ENCODE measurements at places on chromosomes 16 and 17.

GRCh38 chr17:41019415-41019814, 7.6 kb downstream of the KRTAP1-5 start:
- DNase-seq, result no peak

- no peak for DNase-seq
Observed at GRCh38 chr17:67414130-67414529, 37.0 kb downstream of the PITPNC1 start.

GRCh38 chr17:50396261-50397110, 837 bp downstream of the LRRC59 start:
- DNase-seq, result peak; percentile 15

GRCh38 chr17:51629232-51629631, 368.9 kb downstream of the UTP18 start:
- DNase-seq, result no peak

DNA sequence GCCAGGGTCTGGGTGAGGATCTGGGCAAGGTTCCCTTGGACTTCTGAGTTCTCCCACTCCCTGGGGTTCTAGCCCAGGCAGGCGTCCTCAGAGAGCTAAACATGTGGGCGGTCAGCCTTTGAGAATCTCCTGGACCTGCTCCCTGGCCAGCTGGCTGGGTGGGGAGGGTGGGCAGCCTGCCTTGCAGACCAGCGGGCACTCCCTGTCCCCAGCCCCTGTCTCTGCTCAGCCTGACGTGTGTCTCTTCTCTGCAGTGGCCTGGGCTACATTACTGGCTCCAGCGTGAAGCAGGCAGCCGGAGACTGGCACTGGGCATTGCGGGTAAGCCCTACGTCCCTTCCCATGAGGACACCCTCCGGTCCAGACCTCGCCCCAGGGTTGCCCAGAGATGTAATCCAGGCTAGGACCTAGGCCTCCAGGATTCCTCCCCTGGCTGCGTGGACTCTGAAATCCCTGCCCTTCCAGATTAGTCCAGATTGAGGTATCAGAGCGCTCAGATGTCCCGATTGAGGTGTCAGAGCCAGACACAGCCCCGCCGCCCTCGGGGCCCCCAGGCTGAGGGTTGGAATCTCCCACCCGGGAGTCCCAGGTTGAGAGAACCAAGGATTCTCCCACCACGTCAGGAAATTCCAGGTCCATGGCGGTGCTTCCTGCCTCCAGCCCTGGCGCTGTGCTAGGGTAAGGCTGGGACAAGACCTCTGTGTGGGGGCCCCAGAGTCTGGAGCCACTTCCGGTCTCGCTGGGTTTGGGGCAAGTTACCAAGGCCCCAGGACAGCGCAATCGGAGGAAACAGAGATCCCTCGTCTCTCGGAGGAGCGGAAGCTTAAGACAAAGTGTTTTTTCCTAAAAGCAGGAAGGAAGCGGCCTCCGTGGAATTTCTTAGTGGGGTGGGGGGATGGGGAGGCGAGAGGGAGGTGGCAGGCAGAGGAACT, 24.1 kb downstream of the MYBBP1A start:
- DNase-seq, result no peak

DNA sequence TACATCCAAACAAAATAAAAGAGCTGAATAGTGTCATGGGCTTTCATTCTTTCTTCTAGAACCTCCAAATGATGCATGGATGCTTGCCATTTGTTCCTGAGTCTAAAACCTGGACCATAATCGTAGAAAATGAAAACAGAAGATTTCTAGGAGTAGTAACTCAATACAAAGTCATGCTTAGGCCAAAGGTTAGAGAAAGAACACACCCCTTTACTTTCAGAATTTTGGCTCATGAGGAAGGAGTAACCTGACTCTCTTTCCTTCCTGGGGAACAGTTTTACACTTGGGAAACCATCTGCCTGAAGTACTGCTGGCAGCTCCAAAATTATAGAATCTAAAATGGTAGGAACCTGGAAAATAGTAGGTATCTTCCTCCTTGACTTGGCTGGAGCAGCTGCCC, 137.2 kb downstream of the SNX11 start:
- no peak for DNase-seq

GRCh38 chr17:79746889-79747507, 16.3 kb downstream of the ENPP7 start:
- DNase-seq, result no peak

GRCh38 chr17:71899317-71899716, 221.5 kb upstream of the SOX9 start:
- DNase-seq, result peak; percentile 21

GRCh38 chr17:43778337-43779144, at the start of gene DUSP3:
Gene DUSP3 (minus strand): TSS chr17:43778977. CDS start chr17:43778924, 53 bp downstream.
- DNase-seq, result peak; percentile 60

DNA sequence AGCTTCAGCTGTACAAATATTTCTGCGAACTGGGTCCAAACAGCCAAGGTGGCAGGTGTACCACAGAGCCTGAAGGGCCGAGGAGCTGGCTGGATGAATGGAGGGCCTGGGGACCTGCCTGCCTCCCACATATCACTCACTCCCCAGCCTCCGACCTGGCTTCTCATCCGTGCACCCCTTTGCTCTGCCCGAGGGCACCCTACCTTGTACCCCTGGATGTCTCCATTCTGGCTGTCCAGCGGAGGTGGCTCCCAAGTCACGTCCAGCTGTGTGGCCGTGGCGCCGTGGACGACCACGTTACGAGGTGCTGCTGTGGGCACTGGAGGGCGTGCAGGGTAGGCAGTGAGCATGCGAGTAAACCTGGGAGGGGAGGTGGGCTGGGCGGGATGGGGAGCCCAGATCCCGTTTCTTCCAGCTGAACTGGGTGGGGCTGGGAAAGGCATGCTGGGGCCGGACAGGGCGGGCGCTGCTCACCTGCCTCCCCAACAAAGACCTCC, 67.2 kb upstream of the CDC42EP4 start:
- DNase-seq, result no peak

DNA sequence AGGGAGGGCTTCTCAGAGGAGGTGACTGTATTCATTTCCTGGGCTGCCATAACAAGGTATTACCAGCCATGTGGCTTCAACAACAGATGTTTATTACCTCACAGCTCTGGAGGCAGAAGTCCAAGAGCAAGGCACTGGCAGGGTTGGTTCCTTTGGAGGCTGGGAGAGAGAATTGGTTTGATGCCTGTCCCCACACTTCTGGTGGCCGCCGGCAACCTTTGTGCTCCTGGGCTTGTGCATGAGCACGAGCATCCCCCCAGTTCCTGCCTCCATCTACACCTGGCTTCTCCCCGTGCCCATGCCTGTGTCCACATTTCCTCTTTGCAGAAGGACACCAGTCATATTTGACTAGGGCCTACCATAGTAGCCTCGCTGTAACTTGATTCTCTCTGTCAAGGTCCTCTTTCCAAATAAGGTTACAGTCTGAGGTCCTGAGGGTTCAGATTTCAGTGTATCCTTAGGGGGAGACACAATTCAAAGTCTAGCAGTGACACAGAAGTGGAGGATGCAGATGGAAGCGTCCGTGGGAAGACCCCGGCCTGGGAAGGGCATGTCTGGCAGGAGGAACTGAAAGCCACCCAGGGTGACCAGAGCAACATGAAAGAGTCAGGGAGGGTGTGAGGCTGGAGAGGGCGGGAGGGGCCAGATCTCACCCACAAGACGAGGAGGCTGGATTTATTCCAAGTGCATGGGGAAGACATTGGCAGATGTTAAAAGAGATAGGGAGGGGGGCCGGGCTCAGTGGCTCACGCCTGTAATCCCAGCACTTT, 188.2 kb upstream of the HSBP1 start:
- DNase-seq, result no peak

- no peak for DNase-seq
Observed at GRCh38 chr17:68777243-68777855, 176.2 kb upstream of the FAM20A start.

- DNase-seq, result no peak
Observed at GRCh38 chr16:67435758-67436164, 4.8 kb downstream of the HSD11B2 start.

GRCh38 chr16:78220571-78220970, 121.1 kb downstream of the WWOX start:
- no peak for DNase-seq

- DNase-seq, result no peak
Observed at GRCh38 chr17:75475851-75476250, 19.4 kb downstream of the TMEM94 start.

DNA sequence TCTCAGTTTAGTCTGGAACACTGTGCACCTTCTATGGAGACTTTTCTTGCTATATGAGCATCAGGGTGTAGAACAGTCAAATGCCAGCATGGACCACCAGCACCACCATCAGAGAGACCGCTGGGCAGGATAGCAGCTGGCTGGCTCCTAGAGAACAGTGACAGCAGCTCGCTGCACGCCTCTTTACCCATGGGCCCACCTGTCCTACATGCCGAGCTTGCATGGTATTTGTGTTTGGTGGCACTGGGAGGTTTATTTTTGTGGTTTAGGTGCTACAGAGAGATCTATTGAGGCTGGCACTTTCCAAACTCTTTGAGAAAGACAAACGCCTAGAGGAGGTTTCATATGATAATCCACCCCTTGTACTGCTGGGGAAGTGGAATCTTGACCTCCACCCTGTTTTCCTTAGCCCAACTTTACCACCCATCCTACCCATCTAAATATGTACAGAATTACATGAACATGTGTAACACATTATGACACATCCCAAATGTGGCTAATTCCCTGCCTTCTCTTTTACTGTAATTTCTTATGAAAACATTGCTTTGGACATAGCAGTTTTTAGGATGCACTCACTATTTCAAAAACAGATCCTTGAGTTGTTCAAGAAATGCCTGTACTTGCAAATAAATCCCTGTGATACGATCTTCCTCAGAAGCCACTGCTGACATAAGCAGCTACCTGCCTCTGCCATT, 46.3 kb downstream of the COG7 start:
- DNase-seq, result no peak

- DNase-seq, result no peak
Observed at GRCh38 chr16:31710134-31710533, 163.5 kb upstream of the ZNF267 start.

DNA sequence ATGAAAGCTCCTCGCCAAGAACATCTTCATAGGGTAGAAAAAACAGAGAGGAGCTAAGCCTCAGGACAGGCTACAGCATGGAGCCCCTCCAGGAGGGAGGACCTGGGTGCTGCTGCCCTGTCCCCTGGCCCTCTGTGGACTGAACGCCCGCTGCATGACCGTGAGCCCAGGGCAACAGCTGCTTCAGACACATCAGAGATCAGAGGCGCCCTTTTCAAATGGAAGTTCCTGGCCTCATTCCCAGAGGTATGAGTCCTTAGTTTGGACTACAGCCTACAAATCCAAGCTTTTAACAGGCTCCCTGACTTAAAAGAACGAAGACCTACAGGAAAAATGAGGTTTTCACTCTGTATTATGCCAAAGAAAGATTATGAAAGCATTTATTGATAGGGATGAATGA, 48.5 kb downstream of the ZNF18 start:
- DNase-seq, result peak; percentile 22

- DNase-seq, result no peak
Observed at GRCh38 chr16:71919035-71919434, 23.7 kb downstream of the IST1 start.

DNA sequence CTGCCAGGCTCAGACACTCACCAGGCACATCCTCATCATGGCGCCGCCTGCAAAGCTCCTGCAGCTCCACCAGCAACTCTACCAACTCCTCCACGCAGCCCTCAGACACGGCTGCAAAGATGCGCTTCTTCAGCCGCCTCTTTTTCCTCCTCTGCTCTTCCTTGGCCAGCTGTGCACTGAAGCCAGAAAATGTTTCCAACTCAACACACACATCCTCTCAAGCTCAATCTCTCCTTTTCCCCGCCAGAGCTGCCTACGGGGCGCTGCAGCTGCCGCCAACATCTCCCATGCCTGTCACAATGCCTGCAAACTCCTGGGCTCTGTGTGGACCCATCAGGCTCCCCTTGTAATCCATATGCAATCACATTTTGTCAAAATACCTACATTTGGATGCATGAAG, 14.2 kb downstream of the TRPV3 start:
- no peak for DNase-seq

- peak; percentile 85 for DNase-seq
Observed at GRCh38 chr16:86751076-86752030, 173.0 kb downstream of the FOXL1 start.

GRCh38 chr17:67377488-67378453, 690 bp downstream of the PITPNC1 start:
- no peak for DNase-seq

DNA sequence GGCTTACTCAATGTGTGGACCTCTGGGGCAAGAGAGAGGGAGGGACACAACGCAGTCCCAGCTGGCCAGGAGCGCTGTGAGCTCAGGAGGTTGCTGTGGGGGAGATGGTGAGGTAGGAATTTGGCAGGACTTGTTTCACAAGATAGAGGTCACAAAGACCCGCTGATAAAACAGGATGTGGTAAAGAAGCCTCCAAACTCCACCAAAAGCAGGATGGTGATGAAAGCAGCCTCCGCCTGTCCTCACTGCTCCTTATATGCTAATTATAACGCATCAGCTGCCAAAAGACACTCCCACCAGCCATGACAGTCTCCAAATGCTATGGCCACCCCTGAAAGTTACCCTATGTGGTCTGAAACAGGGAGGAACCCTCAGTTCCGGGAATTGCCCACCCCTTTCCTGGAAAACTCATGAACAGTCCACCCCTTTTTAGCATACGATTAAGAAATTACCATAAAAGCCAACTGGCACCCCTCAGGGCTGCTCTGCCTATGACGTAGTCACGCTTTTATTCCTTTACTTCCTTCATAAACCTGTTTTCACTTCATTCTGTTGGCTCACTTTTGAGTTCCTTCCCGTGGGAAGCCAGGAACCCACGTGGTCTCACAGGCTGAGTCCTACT, 5.3 kb upstream of the EIF4A3 start:
- peak; percentile 73 for DNase-seq

DNA sequence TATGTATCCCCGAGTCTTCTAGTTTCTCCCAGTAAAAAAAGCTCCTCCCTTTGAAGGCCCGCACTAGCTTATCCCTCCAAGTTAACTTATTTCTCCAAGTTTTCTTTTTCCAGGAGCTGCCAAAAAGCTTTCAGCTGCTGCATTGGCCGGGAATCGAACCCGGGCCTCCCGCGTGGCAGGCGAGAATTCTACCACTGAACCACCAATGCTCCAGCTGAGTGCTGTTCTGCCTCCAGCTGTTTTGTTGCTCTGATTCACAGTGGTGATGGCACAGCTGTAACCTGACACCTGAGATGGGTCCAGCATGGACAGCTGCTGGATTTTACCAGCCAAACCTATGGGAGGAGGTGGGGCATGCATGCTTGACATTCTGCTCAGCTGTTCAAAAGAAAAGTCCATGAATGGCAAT, 22.1 kb downstream of the VAC14 start:
- peak; percentile 86 for DNase-seq

Measured in skeletal muscle cell (primary cell).